ENCODE measurements at places on chromosomes 12 and 14.
A peak's percentile ranks its signal among the peaks of the same experiment; 100 is the strongest.

DNA sequence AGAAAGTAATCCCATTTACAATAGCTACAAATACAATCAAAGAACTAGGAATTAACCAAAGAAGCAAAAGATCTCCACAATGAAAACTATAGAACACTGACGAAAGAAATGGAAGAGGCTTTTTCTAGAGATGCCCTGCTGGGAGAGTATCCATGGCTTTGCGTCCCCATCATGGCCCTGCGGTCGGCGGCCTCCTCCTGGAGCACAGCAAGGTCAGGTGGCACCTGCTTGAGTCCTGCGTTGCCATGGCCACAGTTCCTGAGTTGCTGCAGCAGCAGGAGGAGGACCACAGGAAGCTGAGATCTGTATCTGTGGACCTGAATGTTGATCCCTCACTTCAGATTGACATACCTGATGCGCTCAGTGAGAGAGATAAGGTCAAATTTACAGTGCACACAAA, 143.5 kb downstream of the SLC5A8 start:
- DNase-seq = no peak

DNA sequence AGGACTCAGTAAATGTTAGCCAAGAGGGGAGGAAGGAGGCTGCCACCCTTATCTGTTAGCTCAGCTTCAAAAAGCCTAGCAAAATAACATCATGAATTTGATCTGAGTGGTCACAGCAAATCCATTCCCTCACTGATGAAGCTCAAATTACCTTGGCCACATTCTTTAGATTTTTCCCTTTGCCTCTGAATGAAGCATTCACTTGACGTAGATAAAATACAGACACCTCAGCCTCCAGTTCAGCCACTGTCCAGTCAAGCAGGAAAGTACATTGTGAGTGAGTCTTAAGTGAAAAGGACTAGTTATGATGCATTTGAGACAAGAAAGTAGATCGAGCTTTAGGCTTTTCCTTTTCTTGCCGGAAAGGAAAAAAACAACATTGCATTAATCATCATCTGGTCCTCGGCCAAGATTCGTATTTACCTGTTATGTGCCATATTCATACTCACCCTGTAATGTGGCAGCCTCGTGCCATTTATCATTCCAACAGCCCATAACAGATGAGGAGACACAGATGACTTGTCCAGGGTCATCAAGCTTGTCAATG, 146.5 kb downstream of the ETV6 start:
- peak; percentile 39 for DNase-seq

DNA sequence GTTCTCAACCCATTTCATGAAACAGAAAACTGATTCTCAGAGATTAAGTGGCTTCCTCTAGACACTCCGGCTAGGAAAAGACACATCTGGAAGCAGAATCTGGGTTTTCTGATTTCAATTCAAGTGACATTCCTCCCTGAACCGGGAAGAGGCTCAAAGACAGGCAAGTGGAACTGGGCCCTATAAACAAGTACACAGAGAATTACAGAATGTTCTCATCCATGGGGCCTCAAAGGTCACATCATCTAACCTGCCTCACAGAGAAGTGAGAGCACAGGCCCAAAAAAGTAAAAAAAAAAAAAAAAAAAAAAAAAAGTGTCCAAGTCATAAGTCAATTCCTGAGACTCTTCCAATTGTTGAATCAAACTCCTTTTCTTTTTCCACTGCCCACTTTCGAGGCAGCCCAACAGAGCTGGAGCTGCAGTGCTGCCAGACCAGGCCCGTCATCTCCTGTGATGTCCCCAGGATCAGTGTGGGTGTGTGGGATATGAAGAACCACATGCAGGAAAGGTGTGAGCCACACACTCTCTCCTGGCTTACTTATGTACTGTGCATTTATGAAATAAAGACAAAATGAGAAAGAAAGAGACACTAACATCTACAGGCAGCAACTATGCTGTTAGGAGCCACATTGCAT, 2.8 kb upstream of the KRT1 start:
- DNase-seq = no peak

DNA sequence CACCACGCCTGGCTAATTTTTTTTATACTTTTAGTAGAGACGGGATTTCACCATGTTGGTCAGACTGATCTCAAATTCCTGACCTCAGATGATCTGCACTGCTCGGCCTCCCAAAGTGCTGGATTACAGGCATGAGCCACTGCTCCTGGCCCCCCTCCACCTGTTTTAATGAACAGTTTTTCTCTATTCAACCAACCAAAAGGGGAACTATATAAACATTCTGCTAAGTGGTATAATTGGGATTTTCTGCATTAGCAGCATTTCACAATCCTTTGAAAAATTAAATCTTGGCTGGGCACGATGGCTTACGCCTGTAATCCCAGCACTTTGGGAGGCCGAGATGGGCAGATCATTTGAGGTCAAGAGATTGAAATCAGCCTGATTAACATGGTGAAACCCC, 44.8 kb downstream of the KNTC1 start:
- DNase-seq = no peak

- no peak for DNase-seq
These were observed at the start of gene ARHGAP9 for GRCh38 chr12:57479376-57480115. Gene ARHGAP9 (minus strand): TSS chr12:57479866. CDS start chr12:57479406, 460 bp downstream.

GRCh38 chr14:26286913-26287205, 311.0 kb downstream of the NOVA1 start:
- no peak for DNase-seq

- no peak for DNase-seq
These were observed 32.5 kb upstream of the MYRFL start for GRCh38 chr12:69792533-69792932.

DNA sequence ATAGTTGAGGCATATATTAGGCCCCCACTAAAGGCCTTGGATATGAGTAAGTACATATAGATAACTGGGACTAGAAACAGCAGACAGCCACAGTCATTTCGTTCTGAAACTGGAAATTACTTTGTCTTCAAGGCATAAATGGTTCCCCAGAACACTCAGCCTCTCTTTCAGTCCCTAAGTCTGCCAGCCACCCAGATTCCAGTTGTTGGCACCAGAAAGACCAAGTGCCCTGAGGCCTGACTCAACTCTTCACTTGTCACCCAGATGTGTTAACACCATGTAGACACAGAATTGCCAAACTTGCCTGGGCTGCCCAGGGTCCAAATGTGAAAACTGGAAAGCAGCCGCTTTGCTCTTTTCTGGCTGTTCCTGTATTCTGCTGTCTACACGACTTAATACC, 3.0 kb upstream of the LGALS3 start:
- DNase-seq = no peak

GRCh38 chr12:6532927-6533652, 1.2 kb upstream of the GAPDH start:
- peak; percentile 60 for DNase-seq

- no peak for DNase-seq
These were observed 73.7 kb downstream of the ESR2 start for GRCh38 chr14:64220466-64220865.

GRCh38 chr12:14948672-14949071, 10.3 kb upstream of the ERP27 start:
- no peak for DNase-seq

DNA sequence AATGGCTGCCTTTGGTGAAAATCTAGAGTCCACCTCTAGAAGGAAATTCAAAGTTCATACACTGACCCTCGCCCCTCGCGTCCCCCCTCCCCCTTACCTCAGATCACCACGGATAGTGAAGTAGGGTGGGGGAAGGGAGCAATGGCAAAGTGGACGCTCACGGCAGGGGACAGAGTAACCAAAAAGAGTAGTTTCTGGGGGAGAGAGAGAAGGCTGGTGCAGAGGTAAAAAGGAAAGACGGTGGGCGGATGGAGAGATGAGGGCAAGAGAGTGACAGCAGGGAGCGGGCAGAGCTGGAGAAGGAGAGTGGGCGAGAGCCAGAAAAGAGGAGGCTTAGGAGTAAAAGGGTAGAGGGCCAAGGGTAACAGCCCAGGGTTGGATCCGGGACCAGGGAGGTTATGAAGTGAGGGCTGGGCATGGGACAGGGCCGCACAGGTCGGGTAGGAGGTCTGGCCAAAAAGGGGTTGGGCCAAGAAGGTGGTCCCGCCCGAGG, 423 bp downstream of the ALDH6A1 start:
- no peak for DNase-seq

DNA sequence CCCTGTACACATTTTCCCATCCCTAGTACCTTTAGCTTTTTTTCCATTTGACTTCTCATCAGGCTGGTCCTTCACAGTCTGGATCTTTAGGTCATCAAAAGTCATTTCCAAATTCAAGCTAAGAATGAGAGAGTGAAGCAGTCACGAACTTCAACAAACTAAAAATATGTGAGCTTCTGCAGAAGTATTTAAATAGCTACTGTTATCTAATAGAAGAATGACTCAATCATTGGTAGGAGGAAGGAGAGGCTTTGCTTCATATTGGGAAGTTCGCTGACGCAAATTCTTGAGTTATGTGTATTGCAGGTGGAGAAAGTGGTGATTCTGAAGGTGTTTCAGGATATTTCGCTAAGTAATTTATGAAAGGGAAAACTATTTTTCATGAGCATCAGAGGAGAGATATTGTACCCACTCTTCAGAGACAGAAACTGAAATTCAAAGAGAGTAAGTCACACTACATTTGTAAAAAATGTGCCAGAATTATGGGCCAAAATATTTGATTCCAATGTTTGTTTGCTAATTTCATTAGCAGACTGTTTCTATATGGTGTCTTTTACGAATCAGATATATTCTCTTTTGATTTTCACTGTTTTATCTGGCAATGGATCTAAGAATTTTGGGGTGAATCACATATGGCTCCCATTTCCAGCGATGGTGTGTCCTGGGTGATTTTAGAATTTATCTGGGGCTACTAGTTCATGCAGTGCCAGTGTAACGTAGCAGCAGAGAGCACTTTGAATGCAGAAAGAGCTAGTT, at the start of gene OLR1:
TSS of gene OLR1 (minus strand) at position 160 of the 756 bp plus-strand sequence. CDS start at position 105, 55 bp downstream.
- DNase-seq = no peak

DNA sequence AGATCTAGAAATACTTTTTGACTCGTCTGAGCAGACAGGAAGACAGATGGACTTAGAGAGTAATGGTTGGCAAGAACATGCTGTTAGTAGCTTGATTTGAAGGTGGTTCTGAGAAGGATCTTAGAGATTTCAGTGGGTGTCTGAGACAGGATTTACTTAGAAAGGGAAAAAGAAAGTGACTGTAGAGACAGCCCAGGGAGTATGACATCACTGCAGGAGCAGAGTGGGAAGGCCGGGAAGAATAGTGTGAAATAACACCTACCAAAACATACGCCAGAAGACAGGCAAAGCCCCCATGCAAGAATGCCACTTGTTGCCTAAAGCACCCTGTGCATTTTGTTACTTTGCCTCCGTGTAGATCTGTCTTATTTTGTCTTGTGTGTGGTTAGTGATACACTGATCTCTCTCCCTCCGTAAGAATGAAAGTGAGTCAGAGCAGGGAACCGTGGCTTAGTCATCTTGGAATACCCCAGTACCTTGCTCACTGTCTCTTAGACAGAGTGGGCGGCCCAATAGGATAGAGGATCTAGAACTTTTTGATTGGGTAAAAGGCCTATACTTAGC, 161.3 kb upstream of the IFNG-AS1 start:
- peak; percentile 47 for DNase-seq

All from NCI-H460 (cell line).